ENCODE measurements at places on chromosomes 6 and 20.

- no peak overlapping the region for H3K27ac ChIP-seq
- H3K4me3 ChIP-seq = no peak overlapping the region
- H3K27me3 ChIP-seq = no peaks in the 10 kb centered on the region
- no peaks in the 10 kb centered on the region for H3K4me1 ChIP-seq
These were observed 54.7 kb upstream of the SYNJ2 start for GRCh38 chr6:157927011-157927410.

DNA sequence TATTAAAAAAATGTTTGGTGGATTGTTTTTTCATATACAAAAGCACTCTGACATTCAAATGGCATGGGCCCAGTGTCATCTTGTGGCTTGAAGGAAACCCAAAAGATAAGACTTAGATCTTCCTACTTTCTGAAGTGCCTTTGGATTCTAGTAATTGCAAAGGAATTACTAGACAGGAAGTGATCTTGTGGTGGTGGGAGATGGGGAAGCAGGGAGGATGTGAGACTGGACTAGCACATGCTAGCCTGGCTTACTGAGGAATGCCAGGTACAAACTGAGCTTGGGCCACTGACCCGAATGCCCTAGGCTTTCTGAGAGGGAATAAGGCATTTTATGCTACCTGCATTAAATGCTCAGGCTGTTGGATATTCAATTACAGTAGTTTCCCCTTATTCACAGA is 59.0 kb downstream of the AFG1L start:
- H3K4me1 ChIP-seq = no peaks in the 10 kb centered on the region
- no peak for DNase-seq
- H3K36me3 ChIP-seq = no peaks in the 10 kb centered on the region
- no peak overlapping the region for H3K27ac ChIP-seq

DNA sequence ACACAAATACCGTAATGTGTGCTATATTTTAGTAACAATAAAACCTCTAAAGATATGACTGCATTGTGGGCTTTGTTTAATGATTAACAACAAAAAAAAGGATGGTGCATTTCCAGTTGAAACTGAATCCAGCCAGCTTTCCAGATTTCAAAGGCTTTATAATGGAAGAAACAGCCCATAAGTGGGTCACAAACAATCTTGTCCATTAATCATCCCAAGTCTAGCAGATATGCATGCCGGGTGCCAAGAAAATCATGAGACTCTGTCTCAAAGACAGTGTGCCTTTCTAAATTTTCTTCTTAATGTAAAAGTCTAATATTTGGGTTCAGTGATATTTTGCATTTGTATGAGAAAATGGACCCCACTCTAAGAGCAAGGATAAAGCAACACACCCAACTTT is 20.6 kb upstream of the LAMP5 start:
- DNase-seq = no peak
- H3K27ac ChIP-seq = no peak overlapping the region
- no peaks in the 10 kb centered on the region for H3K36me3 ChIP-seq
- H3K27me3 ChIP-seq = no peaks in the 10 kb centered on the region
- H3K4me1 ChIP-seq = peaks cover 6% of the 10 kb centered on the region
- no peak overlapping the region for H3K4me3 ChIP-seq

GRCh38 chr6:78700991-78701390 is 166.4 kb upstream of the IRAK1BP1 start:
- H3K27ac ChIP-seq = no peak overlapping the region
- no peaks in the 10 kb centered on the region for H3K4me1 ChIP-seq
- no peak for DNase-seq
- H3K4me3 ChIP-seq = no peak overlapping the region

DNA sequence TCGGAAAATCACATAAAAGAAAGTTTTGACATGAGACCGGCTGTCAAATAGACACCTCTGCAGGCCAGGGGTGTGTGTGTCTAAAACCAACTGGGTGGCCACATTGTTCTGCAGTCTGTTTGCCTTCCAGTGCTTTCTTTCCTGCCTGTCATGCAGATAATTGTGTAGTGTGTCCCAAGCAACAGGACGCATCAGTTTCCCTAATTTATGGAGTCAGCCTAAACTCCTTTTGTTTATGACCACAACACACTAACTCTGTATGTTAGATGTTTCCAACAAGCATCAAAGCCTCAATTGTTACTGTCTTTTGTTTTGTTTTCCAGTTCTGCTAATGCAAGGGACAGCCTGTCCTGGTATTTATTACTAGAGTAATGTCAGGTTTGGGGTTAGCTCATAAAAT is 205.7 kb downstream of the ATXN1 start:
- no peaks in the 10 kb centered on the region for H3K27me3 ChIP-seq
- H3K36me3 ChIP-seq = no peaks in the 10 kb centered on the region
- no peaks in the 10 kb centered on the region for H3K4me1 ChIP-seq
- DNase-seq = no peak
- no peak overlapping the region for H3K4me3 ChIP-seq
- no peak overlapping the region for H3K27ac ChIP-seq

GRCh38 chr6:149933036-149933435 is 8.8 kb upstream of the ULBP2 start:
- H3K4me3 ChIP-seq = no peak overlapping the region
- H3K27me3 ChIP-seq = peaks cover 3% of the 10 kb centered on the region
- no peak overlapping the region for H3K27ac ChIP-seq
- DNase-seq = peak; percentile 29

DNA sequence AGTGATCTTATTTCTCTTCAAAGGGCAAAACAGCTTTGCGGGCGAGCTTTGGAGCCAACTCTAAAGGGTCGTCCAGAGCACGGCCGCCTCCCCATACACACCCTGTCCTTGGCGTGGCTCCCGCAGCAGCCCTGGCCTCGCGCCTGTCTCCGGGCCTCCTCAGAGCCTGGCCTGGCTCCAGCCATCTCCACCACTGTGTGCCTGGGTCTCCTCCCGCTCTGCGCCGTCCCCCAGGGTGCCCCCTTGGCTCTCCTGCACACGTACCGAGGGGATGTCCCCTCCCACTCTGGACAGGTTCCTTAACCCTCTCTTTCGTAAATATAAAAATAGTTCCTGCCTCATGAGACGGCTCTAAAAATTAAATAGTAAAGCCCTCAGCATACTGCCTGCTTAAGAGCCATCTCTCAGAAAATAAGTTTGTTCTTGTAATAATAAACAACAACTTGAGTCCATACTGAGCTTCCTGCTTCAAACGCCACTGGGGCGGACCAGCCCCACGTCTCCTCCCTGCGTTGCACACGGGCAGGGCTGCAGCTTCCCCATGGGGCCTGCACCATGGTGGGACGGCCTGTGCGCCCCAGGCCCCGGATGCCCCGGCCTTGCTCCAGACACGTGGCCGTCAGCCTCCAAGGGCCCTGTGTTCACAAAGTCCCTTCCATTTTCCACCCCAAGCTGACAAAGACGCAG is 226.2 kb downstream of the TTLL2 start:
- peak overlapping the region; percentile 83 for H3K27ac ChIP-seq
- no peak overlapping the region for H3K4me3 ChIP-seq
- peaks cover 24% of the 10 kb centered on the region for H3K4me1 ChIP-seq
- no peaks in the 10 kb centered on the region for H3K27me3 ChIP-seq
- no peaks in the 10 kb centered on the region for H3K36me3 ChIP-seq

DNA sequence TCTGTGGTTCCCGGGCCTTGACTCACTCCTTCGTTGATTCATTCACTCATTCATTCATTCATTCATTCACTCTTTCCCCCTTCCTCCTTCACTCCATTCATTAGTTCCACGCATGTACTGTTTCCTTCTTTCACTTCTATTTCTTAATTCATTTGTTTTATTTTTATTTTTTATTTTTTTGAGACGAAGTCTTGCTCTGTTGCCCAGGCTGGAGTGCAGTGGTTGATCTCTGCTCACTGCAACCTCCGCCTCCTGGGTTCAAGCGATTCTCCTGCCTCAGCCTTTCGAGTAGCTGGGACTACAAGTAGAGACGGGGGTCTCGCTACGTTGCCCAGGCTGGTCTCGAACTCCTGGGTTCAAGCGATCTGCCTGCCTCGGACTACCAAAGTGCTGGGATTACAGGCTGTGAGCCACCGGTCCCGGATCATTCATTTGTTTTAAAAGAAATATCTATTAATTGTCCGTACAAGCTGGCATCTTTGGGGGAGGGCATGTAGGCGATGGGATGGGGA is 427 bp upstream of the NFKBIE start:
- H3K36me3 ChIP-seq = no peaks in the 10 kb centered on the region
- H3K4me3 ChIP-seq = peak overlapping the region; percentile 77
- DNase-seq = no peak

- no peaks in the 10 kb centered on the region for H3K36me3 ChIP-seq
- no peaks in the 10 kb centered on the region for H3K27me3 ChIP-seq
- H3K27ac ChIP-seq = no peak overlapping the region
These were observed 46.7 kb downstream of the MARCKS start for GRCh38 chr6:113903666-113904330.

DNA sequence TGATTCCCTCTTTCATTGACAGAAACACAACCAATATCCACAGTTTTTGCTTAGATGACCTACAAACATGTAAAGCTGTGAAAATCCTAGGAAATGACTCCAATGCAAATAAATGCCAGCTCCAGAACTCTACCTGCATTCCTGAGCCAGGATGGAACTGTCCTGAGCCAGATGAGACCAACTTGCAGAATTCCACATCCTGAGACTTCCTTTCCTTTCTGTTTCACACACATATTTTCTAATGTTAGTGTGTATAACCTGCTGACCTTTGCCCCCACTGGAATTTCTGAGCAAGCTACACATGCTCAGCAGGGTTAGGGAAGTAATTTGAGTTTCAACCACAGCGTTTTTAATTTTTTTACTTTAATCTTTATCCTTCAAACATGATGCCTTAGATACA is 69.6 kb upstream of the ADGRF1 start:
- no peaks in the 10 kb centered on the region for H3K4me1 ChIP-seq
- H3K27me3 ChIP-seq = no peaks in the 10 kb centered on the region
- no peaks in the 10 kb centered on the region for H3K36me3 ChIP-seq

DNA sequence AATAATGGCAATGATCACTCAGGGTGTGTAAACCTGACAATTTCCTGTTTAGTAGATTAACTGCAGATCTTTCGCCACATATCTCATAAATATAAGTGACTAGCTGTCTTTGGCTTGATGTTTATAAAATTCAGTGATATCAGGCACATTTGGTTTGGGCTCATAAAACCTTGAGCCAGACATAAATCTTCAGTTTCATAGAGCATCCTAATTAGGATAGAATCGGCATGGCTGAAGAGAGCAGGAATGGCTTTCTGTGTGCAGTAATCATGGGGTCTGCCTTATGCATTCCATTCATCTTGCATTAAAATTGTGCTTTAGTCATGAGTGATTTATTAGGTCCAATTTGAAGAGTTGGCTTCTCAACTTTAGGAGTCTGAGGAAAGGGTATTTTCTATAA is 27.2 kb downstream of the AIG1 start:
- no peak overlapping the region for H3K4me3 ChIP-seq
- no peaks in the 10 kb centered on the region for H3K27me3 ChIP-seq
- DNase-seq = no peak
- no peaks in the 10 kb centered on the region for H3K36me3 ChIP-seq
- H3K27ac ChIP-seq = no peak overlapping the region

GRCh38 chr6:2633736-2634135 is 117.0 kb downstream of the MYLK4 start:
- H3K4me3 ChIP-seq = peak overlapping the region; percentile 45
- peak overlapping the region; percentile 40 for H3K27ac ChIP-seq
- peaks cover 12% of the 10 kb centered on the region for H3K4me1 ChIP-seq
- peak; percentile 77 for DNase-seq
- H3K27me3 ChIP-seq = no peaks in the 10 kb centered on the region

GRCh38 chr6:157586088-157586414 is 205.1 kb downstream of the ZDHHC14 start:
- no peaks in the 10 kb centered on the region for H3K4me1 ChIP-seq
- H3K36me3 ChIP-seq = no peaks in the 10 kb centered on the region
- DNase-seq = no peak

- H3K36me3 ChIP-seq = no peaks in the 10 kb centered on the region
- no peak overlapping the region for H3K27ac ChIP-seq
- DNase-seq = no peak
- no peak overlapping the region for H3K4me3 ChIP-seq
- H3K27me3 ChIP-seq = no peaks in the 10 kb centered on the region
These were observed 122.5 kb upstream of the BMP2 start for GRCh38 chr20:6644813-6645628.

- no peaks in the 10 kb centered on the region for H3K36me3 ChIP-seq
- DNase-seq = no peak
- H3K4me1 ChIP-seq = peaks cover 45% of the 10 kb centered on the region
- no peak overlapping the region for H3K27ac ChIP-seq
- no peak overlapping the region for H3K4me3 ChIP-seq
- H3K27me3 ChIP-seq = no peaks in the 10 kb centered on the region
These were observed 45.1 kb downstream of the NOL4L start for GRCh38 chr20:32539817-32540675.

GRCh38 chr20:15555913-15556312 is 1017.3 kb downstream of the KIF16B start:
- H3K27me3 ChIP-seq = no peaks in the 10 kb centered on the region
- no peaks in the 10 kb centered on the region for H3K36me3 ChIP-seq
- no peaks in the 10 kb centered on the region for H3K4me1 ChIP-seq
- H3K27ac ChIP-seq = no peak overlapping the region
- DNase-seq = no peak
- H3K4me3 ChIP-seq = no peak overlapping the region

DNA sequence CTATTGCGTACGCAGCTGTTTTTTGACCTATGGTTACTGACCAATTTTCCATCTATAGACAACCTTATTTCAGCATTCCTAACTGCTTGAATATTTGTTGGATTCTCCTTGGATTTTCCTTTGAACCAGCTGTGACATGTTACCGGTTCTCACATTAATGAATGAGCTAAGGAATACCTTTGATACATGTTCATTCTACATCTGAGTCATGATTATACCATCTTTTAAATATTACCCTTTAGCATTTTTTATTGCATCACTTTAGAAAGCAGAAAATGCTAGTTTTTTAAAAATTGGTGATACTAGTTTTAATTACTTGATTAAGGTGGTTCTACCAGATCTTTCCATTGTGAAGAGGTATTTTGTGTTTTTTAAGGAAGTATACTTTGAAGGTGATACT is 1.9 kb upstream of the IGF2R start:
- no peak for DNase-seq
- H3K4me1 ChIP-seq = peaks cover 26% of the 10 kb centered on the region
- no peaks in the 10 kb centered on the region for H3K27me3 ChIP-seq
- no peak overlapping the region for H3K4me3 ChIP-seq

DNA sequence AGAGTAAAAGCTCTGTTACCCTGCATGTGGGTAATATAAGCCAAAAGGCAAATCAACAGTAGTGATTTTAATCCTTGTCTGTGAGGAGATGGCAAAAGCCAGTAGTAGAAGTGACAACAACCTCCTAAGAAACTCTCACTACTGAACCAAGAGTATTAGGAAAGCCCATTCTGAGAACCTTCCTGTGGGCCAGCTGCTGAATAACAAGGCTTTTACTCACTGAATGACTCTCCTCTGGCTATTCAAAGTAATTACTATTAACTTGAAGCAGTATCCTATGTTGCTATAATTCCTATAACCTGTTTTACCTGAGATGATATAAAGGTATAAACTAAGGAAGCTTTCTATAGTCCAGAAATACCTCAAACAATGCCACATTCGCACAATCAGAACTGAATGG is 55.1 kb downstream of the CHD6 start:
- H3K4me3 ChIP-seq = no peak overlapping the region
- no peak for DNase-seq
- H3K36me3 ChIP-seq = no peaks in the 10 kb centered on the region
- no peaks in the 10 kb centered on the region for H3K27me3 ChIP-seq
- peaks cover 36% of the 10 kb centered on the region for H3K4me1 ChIP-seq
- no peak overlapping the region for H3K27ac ChIP-seq

Data from vagina (tissue), 2 donors.